ENCODE measurements at places on chromosomes 16 and 17. TPM values are rescaled to one million over a fixed set of nuclear protein-coding genes. Genes with fewer than 3 reads are reported as not detected.

Gene ACAP1
- 15.5 TPM for total RNA-seq

DNA sequence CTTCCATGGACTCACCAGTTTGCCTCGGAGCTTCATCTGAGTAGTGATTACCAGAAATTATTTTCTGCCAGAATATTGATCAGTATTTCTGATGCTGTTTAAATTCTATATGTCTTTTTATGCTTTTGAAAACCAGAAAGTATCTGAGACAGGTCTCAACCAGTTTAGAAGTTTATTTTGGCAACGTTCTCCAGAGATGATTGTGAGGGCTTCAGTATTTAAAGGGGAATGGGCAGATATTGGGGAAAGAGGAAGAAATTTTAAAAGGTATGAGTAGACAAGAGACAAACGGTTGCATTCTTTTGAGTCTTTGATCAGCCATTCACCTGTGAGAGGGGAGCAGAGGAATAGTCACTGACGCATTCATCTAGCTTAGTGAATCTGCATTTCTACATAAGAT is 44.4 kb upstream of the ABCC11 start:
- DNase-seq = no peak

Gene LGALS9
- 2.5 TPM for total RNA-seq

- DNase-seq = no peak
Measured at GRCh38 chr16:86227041-86227440, 283.3 kb upstream of the FOXF1 start.

GRCh38 chr16:53031323-53031942 is 21.3 kb downstream of the CHD9NB start:
- no peak for DNase-seq

GRCh38 chr17:72176951-72177660 is 56.3 kb downstream of the SOX9 start:
- DNase-seq = no peak

- peak; percentile 86 for DNase-seq
Measured at GRCh38 chr16:62408760-62409159, 372.5 kb upstream of the CDH8 start.

Gene TP53TG3
- not detected for total RNA-seq

DNA sequence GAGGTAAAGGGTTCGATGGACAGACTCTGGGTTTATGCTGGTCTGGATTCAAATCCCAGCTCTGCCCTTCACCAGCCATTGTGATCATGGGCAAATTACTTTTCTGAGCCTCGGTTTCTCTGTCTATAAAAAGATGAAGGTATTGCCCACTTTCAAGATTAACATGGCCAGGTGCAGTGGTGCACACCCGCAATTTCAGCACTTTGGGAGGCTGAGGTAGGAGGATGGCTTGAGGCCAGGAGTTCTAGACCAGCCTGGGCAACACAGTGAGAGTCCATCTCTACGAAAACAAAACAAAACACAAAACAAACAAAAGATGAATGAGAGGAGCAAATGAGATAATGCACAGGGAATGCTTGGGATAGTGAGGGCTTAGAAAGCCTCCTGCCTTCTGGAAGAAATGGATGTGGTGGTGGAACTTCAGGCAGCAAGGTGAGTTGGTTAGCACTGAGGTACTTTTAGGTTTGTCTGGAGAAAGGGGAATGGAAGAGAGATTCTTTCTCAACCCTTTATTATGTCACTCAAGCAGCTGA is 8.5 kb downstream of the ADGRG3 start:
- no peak for DNase-seq

Gene TAC4
- not detected for total RNA-seq

DNA sequence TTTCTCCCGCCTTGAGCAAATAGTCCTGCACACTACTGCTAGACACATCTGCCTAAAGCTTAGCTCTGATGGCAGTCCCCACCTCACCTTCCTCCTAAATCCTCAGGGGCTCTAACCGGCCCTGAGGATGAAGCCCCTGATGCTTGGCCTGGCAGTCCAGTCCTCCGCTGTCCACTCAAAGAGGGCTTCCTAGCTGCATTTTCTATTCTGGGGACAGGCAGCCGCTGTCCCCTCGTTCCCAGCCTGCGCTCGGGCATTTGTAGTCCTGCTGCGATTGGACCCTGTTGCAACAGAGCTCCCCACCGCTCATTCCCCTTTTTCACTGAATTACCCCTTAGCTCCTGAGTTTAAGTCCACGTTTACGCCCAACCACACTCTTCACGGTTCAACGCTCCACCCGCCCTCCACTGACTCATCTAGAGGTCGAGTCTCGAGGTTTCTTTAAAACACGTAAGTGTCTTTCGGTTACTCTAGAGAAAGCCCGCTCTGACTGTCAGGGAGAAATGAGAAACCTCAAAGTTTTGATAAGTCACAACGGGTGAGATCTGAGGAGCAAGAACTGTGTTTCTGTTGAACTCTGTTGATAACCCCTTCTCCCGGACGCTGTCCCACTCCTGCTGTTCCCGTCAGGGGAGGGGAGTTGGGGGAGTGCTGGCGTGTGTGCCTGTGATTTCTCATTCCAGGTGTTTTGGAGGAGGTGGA is 4.5 kb downstream of the CCR7 start:
- no peak for DNase-seq

DNA sequence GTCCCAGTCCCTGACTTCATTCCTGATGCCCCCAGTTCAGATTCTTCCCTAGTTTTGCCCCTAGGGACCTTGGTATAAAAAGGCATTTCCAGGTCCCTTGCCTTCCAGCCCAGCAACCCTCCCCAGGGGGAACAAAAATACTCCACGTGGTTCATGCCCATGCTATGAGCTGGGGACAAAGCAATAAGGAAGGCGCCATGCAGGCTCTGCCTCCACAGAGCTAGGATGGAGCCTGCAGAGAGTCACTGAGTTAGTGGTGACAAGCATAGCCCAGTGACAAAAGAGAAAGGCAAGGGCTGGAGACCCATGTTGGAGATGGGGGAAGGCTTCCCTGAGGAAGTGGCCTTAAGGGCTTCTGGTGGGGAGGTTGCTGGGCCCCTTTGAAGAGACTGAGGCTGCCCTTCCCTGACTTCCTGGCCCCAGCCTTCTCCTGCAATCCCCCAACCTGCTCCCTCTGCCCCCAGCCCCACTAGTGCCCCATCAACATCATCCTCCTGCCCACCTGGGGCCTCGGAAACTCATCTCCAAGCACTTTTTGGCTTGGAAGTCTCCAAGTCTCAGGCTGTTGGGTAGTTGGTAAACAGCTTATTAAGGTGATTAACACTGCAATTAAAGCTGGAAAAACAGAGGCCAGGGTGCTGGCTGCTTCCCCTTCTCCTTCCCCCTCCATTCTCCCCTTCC is 9.6 kb downstream of the DLX3 start:
- peak; percentile 24 for DNase-seq

DNA sequence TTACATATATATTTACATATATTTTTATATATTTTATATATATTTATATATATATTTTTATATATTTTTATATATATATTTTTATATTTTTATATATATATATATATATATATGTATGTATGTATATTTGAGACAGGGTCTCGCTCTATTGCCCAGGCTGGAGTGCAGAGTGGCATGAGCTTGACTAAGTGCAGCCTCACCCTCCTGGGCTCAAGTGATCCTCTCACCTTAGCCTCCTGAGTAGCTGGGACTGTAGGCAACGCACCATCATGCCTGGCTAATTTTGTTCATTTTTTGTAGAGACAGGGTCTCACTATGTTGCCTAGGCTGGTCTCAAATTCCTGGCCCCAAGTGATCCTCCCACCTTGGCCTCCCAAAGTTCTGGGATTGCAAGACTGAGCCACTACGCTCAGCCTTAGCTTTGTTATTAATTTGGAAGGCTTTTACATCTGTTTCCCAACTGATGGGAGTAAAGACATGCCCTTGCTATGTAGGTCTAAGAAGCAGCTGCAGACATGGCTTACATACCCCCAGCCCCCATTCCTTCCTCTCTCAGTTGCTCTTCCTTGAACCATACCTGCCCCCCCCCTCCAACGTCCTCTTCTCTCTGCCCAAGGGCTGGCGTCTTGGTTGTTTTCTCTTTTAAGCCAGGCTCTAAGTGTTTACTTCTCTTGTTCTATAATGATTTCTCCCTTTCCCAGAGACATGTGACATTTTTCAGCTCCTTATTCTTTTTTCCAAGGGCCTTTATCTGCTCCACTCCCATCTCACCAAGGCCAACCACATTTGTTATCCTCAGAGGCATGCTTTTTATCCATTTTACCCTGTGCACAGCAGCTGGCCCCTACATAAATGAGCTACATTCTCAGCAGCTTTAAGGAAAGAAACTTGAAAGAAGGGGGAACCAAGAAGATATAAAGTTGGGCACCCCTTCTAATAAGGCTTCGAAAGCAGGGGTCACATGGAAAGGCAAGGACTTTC is 64.2 kb upstream of the ATF7IP2 start:
- no peak for DNase-seq

Gene CCL13
- not detected for total RNA-seq

GRCh38 chr16:52407778-52408177 is 139.2 kb downstream of the TOX3 start:
- DNase-seq = no peak

Gene EMP2
- 15.1 TPM for total RNA-seq

GRCh38 chr17:28563475-28563874 is 7.8 kb downstream of the PIGS start:
- no peak for DNase-seq

DNA sequence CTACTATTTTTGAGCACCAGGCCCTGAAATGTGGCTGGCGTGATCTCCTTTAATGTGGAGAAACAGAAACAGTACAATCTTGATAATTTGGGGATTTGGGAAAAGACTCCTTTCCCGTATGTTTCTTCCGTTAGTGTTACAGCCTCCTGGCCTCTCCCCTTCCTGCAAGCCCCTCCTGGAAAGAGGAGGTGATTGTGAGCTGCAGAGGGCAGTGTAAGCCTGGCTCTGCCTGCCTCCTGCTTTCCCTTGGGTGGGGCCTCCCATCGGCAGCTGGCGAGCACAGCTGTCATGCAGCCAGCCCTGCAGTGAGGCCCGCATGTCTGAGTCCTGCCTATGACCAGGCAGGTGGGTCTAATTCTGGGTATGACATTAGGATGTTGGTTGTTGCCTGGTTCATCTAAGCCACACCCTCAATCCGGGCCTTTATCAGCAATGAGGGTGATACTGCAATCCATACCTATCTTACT is 48.7 kb upstream of the WSB1 start:
- peak; percentile 93 for DNase-seq

DNA sequence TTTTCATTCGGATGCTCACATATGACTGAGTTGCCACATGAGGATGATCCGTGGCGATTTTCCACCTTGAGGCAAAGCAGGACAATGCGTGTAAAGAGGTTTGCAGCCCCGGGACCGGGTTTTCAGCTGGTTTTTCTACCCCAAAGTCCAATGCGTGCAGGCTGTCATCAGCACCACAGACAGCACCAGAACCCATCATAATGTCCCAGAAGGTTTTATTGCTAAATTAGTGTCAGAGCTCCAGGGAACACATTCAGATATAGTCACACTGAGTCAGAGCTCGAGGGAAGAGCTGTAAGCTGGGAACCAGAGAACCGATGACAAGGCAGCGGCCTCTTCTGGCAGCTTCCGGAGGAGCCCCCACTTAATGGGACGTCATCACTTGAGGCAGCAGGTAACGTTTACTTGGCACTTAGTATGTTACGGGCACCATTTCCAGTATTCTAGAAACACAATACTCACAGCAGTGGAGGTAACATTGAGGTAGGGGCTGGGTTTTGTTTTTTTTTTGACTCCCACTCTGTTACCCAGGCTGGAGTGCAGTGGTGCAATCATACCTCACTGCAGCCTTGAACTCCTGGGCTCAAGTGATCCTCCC is 8.9 kb upstream of the NAGPA start:
- DNase-seq = no peak

DNA sequence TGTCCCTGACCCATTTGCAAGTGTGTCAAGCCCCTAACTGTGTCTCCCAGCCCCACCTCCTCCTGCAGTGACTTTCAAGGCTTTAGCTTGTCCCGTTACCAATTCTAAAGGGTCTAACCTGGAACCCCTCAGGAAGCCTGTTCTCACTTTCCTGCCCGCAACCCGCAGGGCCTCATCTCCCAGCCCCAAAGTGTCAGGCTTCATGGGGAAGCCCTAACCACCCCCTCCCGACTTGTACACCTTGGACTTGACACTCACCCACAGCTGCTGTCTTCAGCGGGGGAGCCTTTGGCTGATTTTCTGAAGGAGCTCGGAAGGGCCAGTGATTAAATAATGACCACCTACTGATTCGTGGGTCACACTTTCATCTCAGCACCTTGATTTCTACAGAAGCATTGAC is 33.1 kb downstream of the NLRC5 start:
- DNase-seq = no peak

- DNase-seq = peak; percentile 8
Measured at GRCh38 chr16:86259499-86259898, 250.8 kb upstream of the FOXF1 start.

Gene PTX4
- total RNA-seq = 0.20 TPM

Gene NPTX1
- total RNA-seq = 20.8 TPM

Gene CNTD1
- not detected for total RNA-seq

Gene CES5A
- total RNA-seq = not detected

DNA sequence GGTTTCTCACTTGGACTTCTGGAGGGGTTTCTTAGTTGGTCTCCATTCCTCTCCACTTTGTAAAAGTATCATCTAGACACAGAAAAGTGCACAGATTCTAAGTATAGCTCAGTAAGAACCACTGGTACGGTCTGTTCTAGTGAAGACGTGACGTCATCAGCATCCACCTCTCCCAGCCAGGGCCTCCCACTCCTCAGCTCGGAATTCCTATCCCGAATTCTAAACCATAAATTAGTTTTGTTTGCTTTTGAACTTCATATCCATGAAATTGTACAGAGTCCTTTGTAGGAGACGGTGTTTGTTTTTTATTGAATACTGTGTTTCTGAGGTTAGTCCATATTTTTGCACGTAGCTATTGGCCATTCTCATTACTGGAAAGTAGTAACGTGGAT is 25.5 kb downstream of the FOXK2 start:
- DNase-seq = no peak

- DNase-seq = no peak
Measured at GRCh38 chr17:44197980-44198720, 1.5 kb downstream of the ATXN7L3 start.

- no peak for DNase-seq
Measured at GRCh38 chr16:65315081-65315780, 193.4 kb upstream of the CDH11 start.

Gene KRT33A
- total RNA-seq = not detected

Gene CORO6
- total RNA-seq = 2.6 TPM

Gene KRTAP4-4
- total RNA-seq = not detected

GRCh38 chr17:33245183-33245582 is 47.9 kb downstream of the ASIC2 start:
- DNase-seq = no peak

GRCh38 chr17:76479515-76480060 is 12.2 kb downstream of the AANAT start:
- DNase-seq = no peak

GRCh38 chr17:1779571-1780131 is 17.8 kb downstream of the SERPINF1 start:
- no peak for DNase-seq

DNA sequence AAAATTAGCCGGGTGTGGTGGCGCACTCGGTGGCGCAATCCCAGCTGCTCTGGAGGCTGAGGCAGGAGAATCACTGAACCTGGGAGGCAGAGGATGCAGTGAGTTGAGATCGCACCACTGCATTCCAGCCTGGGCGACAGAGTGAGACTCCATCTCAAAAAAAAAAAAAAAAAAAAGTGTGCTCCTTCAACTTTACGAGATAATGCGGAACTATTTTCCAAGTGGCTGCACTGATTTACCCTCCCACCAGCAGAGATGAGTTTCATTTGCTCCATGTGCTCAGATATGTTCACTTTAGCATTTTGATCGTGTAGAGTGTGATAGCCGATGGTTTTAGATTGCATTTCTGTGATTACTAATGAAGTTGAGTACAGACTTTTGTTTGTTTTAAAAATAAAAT is 20.0 kb upstream of the LASP1NB start:
- DNase-seq = no peak
